NCI-H1092 (cell line): ENCODE measurements at places on chromosomes 12 and 14.

DNA sequence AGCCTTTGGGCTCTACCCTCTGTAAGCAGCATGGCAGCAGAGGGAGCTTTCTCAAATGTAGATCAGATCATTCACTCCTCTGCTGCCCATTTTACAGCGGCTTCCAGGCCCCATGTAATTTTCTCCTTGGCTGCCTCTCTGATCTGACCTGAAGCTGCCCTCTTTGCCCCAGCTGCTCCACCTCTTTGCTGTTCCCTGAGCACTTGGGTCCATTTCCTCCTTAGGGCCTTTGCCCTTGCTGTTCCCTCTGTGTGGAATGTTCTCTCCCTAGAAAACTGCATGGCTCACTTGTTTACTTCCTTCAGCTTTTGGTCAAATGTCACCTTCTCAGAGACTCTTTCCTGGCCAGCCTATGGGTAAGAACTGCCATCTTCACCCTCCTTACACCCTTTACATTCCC is 37.2 kb downstream of the SMOC1 start:
- DNase-seq = no peak

- no peak for DNase-seq
These were observed 161.7 kb downstream of the BTG1 start for GRCh38 chr12:91983935-91984334.

- no peak for DNase-seq
These were observed 34.7 kb upstream of the YY1 start for GRCh38 chr14:100203962-100204834.

DNA sequence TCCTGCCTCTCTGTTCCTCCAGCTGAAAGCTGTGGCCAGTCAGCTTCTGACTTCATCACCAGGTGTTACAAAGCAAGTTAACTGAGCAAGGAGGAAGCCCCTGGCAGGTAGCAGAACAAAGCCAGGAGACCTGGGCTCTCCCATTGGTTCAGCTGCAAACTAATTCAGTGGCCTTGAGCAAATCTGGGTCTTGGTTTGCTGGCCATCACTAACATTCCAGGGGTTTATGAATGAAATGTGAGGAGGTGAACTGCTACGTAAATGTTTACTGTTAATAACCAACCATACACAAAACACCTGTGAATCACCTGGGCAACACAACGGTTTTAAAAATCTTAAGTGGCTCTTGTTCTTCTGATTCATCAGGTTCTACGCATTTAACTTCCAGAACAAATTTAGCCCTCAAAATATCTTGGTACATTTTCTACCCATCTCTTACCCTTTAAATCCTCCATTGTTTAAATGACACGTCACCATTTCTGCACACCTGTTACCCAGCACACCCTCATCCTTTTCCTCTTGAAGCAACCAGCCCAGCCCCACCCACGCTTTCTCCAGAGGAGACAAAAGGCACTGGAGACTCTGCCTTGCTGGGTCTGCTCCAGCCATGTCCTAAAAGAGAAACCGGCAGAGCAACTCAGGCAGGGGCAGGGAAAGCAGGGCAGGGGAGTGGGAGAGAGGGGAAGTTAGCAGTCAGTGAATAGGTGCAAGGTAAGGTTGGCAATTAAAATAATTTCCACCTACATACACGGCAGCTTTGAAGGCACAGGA is 49.3 kb upstream of the TSPAN11 start:
- no peak for DNase-seq

DNA sequence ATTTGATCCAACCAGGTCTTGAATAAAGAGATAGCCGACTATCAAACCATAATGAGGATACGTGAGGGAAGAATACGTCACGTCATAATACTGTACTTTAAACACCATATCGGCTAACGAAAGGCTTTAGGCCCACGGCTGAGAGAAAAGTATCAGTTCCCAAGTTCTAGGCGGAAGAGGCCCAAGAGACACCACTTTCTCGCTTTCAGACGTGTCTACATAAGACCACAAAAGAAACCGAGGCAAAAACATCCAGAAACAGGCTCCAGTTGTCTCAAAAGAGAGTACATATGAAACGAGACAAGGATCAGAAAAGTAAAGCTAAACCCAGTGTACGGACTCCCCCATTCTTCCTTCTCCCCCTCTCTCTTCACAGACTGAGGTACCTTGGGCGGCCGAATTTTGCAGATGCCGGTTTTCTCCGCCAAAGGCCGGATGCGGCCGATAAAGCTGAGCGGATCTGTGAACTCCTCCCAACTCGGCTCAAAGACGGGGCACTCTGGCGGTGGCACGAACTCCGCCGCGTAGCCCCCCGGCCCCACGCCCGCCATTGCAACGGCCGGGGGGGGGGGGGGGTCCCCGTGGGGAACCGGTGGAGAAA is 479 bp downstream of the KDM5A start:
- DNase-seq = no peak

- no peak for DNase-seq
These were observed 24.6 kb downstream of the EXOC5 start for GRCh38 chr14:57244106-57244505.

DNA sequence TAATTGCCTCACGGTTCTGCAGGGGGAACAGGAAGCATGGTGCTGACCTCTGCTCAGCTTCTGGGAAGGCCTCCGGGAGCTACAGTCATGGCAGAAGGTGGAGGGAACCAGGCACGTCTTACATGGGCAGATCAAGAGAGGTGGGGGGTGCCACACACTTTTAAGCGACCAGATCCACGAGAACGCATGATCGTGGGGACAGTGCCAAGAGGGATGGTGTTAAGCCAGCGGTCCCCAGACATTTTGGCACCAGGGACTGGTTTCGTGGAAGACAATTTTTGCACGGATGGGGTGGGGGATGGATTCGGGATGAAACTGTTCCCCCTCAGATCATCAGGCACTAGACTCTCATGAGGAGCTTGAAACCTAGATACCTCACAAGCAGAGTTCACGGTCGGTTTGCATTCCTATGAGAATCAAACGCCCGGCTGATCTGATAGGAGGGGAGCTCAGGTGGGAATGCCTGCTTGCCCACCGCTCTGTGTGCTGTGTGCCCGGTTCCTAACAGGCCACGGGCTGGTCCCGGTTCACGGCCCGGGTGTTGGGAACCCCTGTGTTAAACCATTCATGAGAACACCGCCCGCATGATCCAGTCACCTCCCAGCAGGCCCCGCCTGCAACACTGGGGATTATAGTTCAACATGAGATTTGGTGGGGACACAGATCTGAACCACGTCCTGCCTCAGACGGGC is 96.9 kb downstream of the ADGRD1 start:
- DNase-seq = no peak

DNA sequence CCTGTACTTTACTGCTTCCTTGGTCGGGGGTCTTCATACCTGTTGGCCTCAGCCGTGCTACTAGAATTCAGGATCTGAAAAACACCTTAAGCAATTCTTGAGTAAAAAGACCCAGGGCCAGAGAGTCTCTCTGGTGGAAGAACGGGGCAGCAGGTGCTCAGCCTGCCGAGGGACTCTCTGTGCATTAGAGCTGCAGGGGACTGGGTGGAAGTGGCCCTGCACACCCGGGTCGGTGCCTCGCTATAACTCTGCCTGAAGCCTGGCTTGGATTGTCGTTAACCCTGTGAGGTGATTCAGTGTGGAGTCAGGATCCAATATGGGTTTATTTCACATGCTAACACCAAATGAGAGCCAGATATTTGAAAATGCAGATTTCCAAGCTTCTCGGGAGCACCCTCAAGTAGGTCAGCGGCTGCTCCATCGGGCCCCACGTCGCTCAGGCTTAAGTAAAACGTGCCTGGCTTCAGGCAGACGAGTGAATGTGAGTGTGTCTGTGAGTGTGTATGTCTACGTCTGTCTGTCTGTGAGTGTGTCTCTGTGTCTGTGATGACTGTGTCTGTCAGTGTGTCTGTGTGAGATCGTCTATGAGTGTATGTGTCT is 35.1 kb upstream of the C14orf180 start:
- DNase-seq = no peak

- DNase-seq = no peak
These were observed 3.9 kb upstream of the SERPINA4 start for GRCh38 chr14:94557327-94557726.

DNA sequence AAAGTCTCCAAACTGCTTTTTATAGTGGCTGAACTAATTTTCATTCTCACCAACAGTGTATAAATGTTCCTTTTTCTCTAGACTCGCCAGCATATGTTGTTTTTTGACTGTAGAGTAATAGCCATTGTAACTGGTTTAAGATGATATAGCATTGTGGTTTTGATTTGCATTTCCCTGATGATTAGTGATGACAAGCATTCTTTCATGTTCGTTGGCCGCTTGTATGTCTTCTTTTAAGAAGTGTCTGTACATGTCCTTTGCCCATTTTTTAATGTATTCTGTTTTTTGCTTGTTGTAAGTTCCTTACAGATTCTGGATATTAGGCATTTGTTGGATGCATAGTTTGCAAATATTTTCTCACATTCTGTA is 404.9 kb downstream of the FLRT2 start:
- no peak for DNase-seq

GRCh38 chr14:74952697-74953484 is 2.5 kb downstream of the PGF start:
- DNase-seq = no peak

DNA sequence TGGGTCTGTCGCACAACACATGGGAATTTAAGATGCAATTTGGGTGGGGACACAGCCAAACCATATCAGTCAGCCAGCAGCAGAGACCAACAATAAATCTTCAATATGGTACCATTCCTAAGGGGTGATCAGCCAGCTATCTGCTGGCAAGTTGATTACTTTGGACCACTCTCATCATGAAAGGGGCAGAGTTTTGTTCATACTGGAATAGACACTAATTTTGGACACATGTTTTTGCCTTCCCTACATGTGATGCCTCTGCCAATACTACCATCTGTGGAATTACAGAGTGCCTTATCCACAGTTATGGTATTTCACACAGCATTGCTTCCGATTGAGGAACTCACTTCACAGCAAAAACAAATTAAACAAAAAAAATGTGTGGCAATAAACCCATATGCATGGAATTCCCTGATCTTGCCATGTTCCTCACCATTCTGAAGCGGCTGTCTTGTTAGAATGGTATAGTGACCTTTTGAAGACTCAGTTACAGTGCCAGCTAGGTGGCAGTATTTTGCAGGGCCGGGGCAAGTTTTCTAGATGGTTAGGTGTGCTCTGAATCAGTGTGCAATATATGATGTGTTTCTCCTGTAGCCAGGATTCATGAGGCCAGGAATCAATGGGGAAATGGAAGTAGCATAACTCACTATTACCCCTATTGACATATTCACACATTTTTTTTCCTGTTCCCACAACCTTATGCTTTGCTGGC is 179.0 kb upstream of the IGF1 start:
- DNase-seq = no peak

- DNase-seq = peak; percentile 58
These were observed 630 bp downstream of the NELL2 start for GRCh38 chr12:44875417-44875953.

DNA sequence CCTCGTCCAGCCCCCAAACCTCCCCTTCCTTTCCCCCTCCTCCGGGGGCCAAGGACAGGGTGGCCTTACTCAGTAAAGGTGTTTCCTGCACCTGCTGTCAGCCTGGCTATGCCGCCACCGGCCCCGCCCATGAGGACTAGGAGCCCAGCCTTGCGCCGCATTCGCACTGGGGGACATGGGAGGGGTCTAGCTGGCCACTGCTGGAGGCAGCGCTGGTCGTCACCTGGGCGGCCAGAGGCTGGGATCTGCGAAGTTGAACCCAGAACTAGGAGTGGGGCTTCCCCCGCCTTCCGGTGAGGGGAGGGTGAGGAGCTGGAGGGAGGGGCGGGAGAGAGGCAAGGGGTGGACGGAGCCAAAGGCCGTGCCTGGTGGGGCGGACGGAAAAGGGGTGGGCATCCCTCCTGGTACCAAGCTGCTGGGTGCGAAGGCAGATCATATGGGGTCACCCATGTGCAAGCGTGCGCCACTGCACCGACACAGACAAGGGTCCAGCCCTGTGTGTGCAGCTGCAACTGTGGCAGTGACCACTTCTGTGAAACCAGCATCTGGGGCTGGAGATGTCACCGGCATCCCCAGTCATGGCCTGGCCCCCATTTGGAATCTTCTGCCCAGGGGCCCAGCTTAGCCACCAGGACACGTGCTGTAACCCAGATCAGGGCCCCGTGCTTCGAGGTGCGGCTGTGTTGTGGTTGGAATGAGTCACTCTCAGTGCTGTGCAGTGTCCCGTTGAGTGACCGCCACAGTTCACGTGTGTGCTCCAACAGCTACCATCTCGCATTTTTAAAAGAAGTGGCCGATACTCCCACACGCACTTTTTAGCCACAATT is 8.5 kb downstream of the AMN start:
- no peak for DNase-seq

DNA sequence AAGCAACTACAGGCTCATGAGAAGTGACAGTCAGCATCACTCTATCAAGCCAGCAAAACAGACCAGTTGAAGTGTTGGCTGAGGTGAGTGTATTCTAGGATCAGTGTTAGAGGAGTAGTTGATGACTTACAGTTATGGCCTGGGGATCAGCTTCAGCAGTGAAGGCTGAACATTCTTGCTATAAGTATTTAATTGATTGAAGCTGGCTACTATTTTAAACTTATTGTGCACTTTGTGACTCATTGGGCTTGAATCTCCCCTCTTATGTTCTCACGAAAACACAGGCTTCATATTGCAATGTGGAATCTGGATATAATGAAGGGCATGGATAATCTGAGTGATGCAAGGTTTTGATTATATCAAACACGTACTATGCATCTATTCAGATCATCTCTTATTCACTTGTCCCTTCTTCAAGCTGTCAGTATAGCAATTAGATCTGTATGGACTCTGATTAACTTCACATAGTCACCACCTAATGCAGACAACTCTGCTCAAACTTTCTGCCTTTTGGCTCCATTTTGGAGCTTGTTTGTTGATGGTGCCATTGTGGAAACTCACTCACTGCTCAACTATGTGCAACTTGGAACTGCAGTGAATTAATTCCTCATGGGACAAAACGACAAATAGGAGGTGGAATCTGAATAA is 309.2 kb downstream of the SLC16A7 start:
- DNase-seq = no peak

DNA sequence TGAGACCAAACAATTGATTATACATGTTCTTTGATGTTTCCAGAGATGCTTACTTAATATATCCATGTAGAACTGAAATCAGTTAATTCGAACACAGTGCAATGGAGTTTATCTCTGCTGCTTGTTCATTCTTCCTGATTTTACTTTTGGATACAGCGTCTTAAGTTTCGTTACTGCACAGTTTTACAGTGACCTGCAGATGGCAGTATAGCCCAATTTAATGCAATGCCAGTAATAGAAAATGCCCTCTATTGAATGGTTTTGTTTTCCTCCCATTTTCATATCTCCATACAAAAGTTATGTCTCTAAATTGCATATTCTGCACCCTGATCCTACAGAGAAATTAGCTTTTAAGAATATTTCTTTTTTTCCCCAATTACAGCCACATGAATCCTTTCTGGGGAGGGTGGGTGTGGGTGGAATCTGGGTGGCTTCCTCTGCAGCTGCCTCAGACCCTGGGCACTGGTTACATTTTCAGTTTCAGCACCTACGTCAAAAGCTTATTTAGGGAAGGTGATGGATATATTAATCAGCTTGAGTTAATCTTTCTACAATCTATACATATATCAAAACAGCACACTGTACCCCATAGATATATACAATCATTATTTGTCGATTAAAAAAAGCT is 101.1 kb upstream of the DCD start:
- DNase-seq = peak; percentile 48

- no peak for DNase-seq
These were observed 12.6 kb upstream of the OR8S1 start for GRCh38 chr12:48512855-48513254.

- DNase-seq = no peak
These were observed 27.9 kb downstream of the HNRNPC start for GRCh38 chr14:21241218-21241819.

- no peak for DNase-seq
These were observed 22.6 kb upstream of the BMP4 start for GRCh38 chr14:53979113-53979681.
